ENCODE measurements at places on chromosomes 3 and 15.

GRCh38 chr3:117228466-117228865, 518.9 kb downstream of the TUSC7 start:
- DNase-seq: no peak

DNA sequence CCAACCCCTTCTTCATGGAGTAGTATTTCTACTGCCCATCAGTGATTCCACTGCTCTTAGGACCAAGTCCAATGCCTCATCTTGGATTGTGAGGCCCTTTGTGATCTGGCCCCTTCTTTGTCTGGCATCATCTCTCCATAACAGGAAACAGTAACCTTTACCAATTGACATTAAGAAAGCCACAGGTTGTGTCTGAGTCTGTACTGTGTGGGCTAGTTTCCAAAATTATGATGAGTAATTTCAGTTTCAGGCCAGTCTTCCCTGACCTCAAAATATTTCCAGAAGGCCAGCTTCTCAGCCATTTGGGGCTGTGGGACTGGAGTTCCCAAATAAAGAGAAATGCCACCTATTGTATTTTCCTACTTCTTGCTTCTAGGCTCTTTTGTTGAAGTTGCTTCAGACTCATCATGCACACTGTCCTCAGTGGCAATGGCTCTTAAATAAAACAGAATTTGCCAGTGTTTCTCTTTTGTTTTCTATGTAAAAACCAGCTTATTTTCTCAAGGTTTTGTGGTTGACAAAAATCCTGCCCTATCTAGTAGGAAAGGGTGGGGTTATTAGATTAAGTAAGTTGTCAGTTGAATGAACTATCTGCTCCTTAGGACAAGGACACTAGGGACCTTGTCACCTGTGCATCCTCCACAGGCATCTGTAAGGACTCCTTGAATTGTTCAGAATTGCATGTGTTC, 47.0 kb upstream of the ACKR4 start:
- DNase-seq: no peak

DNA sequence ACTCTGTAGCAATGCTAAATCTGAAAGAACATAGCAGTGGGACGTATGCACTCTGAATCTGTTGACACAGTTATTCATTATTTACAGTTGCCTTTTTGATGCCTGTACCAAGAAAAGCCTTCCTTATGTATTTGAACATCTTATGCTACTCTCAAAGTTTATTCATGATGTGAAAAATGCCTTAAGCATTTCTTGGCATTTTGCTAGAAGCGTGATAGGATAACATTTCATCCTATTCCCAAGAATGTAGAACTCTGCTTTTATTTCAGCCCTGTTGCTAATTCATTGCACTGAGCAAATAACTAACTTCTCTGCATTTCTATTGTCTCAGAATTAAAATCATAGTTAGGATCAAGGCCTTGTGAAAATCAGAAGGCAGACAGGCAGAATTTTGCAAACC, 105.5 kb downstream of the STRIT1 start:
- no peak for DNase-seq

DNA sequence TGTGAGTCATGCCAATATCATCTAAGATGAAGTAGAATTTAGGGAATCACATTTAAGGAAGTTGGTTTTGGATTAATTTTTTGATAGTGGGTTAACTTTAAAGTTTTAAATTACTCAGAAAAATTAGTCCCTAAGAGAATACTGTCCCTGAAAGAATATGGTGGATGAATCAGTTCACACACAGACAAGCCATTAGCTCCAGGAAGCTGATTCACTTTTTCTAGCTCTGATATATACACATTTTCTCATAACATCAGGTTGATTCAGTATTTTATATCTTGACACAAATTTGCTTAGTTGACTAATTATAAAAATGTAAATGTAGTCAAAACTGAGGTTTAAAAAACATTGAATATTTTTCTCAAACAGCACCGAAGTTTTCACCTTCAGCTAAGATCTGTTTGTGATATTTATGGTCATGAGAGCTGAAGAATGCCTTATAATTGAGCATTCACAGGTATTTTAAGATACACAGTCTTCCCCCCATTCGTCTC, 55.1 kb downstream of the MYH15 start:
- DNase-seq: no peak

- DNase-seq: no peak
Measured at GRCh38 chr3:178389258-178389657, 147.0 kb upstream of the KCNMB2 start.

DNA sequence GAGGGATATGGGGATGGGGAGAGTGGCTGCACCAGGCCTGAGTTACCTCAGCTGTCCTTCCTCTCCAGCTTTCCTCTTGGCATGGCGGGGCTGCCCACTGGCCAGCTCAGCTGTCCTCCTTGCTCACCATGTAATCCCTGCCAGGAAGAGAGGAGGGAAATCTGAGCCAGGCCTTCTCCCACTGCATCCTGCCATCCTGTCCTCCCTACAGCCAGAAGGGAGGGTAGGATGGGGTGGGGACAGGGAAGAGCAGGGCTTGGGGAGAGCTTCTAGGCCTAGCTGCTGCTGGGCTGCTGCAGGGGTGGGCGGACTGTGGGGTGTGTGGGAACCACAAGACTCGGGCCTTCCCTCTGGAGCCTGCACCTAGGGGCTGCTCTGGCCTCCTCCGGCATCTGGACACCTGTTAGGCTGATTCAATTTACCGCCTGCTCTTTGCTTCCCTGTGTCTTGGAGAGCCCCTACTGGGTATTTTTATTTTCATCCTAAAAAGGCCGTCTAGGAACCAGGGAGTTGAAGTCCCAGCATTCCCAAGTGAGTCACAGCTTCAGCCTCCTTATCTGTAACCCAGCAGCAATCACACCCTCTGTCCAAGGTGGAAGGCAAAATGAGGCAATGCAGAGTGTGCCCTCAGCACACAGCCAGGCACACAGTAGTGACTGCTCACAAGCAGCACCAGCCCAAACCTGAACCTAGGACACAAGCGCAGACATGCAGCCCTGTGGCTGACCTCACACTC, 13.1 kb upstream of the KY start:
- no peak for DNase-seq

DNA sequence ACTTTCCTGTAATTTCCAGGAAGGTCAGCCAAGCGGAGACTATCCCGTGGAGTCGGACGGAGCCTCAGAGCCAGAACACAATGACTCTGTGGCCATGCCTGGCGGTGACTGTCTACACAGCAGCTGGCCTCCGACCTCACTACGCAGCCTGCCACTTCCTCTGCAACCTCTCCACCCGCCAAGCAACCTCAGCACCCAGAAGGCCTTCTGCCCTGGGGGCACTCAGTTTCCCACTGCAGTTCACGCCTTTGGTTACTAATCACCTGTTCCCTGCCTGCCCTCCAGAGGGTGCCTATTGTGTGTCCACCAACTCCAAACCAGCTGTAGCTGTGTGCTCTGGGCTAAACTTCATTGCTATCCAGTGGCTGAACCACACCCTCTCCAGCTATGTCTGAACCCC, 44.0 kb downstream of the TM2D3 start:
- DNase-seq: no peak

- DNase-seq: no peak
Measured at GRCh38 chr15:85171736-85172135, 190.1 kb downstream of the PDE8A start.

GRCh38 chr15:41798607-41799487, 24.6 kb downstream of the MAPKBP1 start:
- no peak for DNase-seq

DNA sequence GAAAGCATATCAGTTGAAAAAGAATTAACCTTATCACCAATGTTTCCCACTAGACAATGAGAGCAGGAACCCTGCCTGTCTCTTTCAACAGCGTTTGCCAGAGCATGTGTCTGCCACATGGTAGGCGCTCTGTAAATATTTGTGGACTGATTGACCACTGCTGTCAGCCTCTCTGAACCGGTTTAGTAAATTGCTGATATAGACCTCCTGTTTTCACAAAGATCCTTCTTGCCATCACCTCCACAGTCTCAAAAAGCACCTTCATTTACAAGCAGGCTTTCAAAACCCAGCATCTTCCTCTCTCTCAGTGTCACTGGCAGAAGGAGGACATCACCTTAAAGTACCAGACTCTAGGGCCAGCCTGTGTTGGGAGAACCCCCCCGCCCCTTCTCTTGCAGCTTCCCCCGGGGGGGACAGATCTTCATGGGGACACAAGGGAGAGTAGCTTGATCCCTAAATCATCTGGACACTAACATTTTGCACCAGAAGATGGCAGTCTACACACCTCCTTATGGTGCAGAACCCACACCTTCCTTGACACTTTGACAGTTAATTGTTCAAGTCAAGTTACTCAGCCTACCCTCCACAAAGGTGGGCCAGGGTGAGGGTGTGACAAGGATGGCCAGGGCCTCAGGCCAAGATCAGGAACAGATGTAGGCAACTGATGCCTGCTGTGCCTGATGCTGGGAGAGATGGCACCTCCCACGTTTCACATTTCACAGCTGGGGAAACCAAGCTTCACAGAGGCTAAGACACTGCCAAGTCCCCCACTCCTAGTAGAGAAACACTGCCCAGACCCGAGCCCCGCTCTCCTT, 37.8 kb upstream of the USP3 start:
- DNase-seq: peak; percentile 43

DNA sequence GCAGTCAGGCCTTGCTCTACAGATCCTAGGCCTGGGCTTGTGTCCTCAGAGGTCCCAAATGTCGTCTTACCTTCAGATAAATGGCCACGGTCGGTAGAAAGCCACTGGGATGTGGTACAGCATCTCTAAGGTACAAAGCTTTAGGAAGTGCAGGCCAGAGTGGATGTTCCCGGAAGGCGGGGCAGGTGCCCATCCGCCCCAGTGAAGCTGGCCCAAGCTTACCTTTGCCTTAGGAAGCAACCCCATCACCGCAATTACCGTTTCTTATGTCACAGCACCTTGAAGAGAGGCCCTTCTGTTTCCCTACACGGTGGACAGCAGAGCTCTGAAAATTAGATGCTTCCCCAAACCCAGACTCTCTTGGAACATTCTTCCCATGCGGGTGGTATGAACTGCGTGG, 240.1 kb upstream of the LYSMD4 start:
- no peak for DNase-seq

DNA sequence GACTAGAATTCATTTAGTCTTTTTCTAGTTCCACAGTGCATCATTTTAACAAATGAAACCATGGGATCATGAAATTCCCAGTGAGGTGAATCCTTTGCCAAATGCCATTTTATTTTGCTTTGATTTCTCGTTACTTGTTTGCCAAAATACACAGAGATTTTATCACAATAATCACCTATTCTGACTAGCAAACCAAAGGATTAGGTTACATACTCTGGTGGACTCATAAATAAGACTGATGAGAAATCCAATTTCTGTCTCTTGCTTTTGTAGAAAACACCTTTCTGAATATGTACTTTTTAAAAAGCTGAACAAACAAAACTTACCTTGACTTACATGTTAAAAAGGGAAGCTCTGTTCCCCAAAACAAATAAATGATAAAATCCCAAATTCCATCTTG, 12.2 kb downstream of the ERC2 start:
- no peak for DNase-seq

- DNase-seq: no peak
Measured at GRCh38 chr3:187773233-187774184, 28.2 kb upstream of the BCL6 start.

DNA sequence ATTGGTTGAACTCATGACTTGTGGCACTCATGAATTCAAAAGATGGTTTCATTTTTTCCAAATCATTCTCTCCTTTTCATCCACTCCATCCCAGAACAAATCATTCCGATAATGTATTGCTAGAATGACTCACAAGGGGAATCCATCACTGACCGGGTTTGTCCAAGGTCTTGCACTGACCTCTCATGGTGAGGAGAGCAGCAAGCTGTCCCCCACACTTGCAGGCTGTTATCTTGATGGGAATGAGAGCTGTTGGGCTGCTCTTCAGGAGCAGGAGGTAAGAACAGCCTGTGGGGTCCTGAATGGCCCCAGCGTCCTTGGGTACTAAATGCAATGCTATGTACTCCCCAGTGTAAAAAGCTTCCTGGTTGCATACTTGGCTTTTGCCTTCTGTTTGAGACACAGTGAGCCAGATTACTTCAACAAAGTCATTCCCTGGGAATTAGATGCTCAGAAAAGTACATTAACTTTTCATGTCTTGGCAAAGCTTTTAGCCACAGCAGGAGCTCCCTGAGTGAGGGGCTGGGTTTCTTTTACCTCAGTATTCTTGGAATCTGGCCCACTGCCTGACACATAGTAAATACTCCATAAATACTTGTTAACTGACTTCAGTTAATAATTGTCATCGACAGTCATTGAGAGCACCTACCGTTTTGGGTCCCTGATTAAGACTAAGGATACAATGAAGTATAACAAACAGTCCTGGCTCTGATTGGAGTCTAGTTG, 24.1 kb downstream of the CCNL1 start:
- no peak for DNase-seq

- no peak for DNase-seq
Measured at GRCh38 chr3:146337991-146338390, 87.1 kb upstream of the PLSCR4 start.

GRCh38 chr15:70765504-70766281, 2.3 kb upstream of the UACA start:
- DNase-seq: no peak

DNA sequence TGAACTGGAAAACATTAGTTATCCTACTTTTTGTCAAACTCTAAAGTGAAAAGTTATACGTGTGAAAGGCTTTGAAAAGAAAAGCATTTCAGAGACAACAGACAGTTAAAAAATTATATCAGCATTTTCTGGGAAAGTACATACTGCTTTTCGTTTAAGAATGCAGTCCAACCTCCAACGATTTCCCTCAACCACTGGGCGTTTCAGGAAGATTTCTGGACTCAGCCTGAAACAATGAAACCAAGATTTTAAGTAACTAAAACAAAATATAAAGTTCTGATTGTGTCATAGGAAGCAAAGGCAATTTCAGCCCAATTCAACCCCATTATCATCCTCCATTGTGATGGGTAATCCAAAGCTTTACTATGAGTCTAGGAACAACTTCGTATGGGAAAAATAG, 110.7 kb downstream of the PLD1 start:
- DNase-seq: no peak

DNA sequence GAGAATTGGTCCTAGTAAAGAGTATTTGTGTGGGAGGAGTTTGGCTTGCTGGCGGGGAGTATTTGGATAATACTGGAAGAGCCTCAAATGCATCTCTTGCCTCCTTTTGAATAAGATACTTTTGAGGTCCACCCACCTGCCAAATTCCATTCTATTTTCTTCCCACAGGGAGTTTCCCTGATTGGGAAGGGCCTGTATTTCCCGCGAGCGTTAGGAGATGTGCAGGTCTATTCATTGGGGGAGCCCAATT, 406 bp upstream of the RASA2 start:
- DNase-seq: no peak

DNA sequence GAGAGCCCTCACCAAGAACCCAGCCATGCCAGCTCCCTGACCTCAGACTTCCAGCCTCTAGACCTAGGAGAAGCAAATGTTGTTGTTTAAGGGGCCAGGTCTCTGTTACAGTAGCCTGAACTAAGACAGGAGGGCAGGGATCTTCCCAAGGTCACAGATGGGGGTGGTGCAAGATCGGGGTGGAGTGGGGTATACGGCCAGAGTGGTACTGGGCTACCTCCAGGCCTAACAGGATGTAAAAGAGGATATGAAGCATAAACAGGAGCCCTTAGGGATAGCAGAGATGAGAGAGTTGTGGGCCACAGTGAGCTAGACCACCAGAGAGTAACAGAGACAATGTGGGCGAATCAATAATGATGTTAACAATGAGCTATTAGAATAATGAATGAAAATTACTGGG, 82.9 kb downstream of the TOP2B start:
- DNase-seq: no peak

GRCh38 chr3:123635717-123636116, 50.9 kb upstream of the HACD2 start:
- no peak for DNase-seq

- no peak for DNase-seq
Measured at GRCh38 chr3:157905885-157906284, 200.3 kb downstream of the SHOX2 start.

Measured in neuronal stem cell (in vitro differentiated cells).